Transverse colon (tissue), 4 donors: ENCODE measurements at places on chromosomes 16 and 17. TPM values are rescaled to one million over a fixed set of nuclear protein-coding genes. Genes with fewer than 3 reads are reported as not detected.
A peak's percentile ranks its signal among the peaks of the same experiment; 100 is the strongest.

- DNase-seq, result no peak
These were observed 11.6 kb upstream of the NTN1 start for GRCh38 chr17:9009737-9010136.

DNA sequence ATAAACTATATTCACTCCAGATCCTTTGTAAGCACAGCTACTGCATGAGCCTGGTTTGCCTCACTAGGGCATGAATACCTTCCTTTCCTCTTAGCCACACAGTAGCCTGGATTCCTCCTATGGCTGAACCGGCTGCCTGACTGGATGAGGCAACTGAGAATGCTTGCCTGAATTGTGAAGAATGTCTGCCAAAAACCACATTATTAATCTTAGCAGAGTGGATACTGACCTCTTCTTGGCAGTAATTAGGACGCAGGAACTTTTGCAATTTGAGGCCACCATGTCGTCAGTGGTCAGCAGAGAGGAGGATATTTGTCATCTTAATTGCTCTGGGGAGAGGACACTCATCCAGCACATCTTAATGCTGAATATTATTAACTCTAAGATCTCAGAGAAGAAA is 651.8 kb upstream of the GOT2 start:
- no peak for DNase-seq

GRCh38 chr17:82301916-82302567 is 15.4 kb downstream of the CD7 start:
- peak; percentile 47 for DNase-seq

- peak; percentile 72 for DNase-seq
These were observed 228.2 kb upstream of the GSE1 start for GRCh38 chr16:85384833-85385462.

DNA sequence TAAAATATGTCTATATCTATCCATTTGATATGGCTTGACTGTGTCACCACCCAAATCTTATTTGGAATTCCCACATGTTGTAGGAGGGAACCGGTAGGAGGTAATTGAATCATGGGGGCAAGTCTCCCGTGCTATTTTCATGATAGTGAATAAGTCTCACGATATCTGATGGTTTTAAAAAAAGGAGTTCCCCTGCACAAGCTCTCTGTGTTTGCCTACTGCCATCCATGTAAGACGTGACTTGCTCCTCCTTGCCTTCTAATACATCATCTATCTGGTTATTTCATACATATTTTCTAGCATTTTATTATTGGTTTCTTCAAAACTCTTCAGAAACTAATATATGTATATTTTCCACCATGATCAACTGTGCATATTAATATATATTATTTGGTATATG is 57.3 kb upstream of the AMZ2 start:
- no peak for DNase-seq

DNA sequence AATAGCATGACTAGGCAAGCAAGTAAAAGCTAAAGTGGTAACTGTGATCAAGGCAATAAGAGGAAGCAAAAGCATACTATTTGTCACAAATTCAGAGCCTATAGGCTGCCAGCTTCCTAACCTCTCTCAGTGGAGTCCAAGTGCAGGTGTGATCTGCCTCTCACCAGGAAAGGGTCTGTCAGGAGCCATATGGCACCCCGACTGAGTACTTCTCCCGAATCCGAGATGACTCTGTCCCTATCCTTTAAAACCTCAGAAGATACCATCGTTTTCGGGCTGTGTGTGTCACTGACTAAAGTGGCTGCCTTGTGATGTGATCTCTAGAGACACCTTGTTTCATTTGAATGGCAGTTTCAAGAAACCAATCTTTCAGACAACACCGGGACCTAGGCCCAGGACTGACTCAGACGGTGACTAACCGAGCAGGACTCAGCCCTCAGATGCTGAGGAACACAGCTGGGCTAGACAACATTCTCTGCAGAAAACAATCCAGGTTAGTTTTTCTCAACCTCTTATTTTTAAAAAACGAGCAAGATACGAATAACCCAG is 63.6 kb downstream of the SMG6 start:
- peak; percentile 60 for DNase-seq

- no peak for DNase-seq
These were observed 38.0 kb upstream of the CDH15 start for GRCh38 chr16:89133457-89134127.

DNA sequence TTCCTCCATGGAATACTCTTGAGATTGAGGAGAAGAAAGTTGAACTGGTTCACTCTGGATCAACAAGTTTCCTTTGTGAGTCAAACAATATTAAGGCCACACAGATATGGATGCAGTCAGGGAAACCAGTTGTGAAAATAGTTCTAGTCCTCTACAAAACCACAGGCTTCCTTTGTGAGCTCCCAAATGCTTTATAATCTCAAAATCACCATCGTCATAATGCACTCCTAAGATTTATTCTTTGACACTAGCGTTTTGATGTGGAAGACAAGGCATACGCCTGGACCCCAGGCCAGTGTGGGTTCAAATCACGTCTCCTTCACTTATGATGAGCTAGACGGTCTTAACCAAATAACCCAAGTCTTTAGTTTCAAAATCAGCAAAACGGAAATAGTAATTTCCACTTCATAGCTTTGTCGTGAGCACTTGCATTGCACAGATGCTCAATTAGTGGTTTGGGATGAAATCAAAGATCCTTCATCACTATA is 142.6 kb downstream of the STX8 start:
- DNase-seq, result no peak

DNA sequence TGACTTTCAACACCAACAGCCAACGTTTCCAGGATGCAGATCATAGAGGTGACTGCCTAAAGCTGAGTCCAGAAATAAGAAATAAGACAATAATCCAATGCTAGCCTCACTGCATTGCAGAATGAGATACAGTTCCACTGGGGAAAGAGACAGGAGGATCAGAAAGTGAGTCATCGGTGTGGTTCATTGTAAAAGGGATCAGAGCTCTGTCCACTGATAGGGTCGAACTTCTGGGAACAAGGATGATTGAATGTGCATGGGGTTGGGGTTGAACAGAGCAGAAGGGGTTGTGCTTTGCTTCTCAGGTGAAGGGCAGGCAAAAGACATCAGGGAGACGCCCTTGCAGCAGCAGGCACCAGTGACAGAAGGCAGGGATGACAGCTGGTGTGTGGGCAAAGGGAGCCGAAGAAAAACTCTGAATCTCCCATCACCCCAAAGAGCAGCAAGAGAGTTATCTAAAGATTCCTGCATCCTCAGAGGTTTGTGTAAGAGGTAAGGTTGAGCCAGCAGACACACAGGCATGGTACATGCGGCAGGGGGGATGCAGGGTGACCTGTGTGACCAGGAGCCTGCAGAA is 16.4 kb downstream of the CLEC10A start:
- DNase-seq, result no peak

- peak; percentile 51 for DNase-seq
These were observed 801 bp downstream of the VPS35 start for GRCh38 chr16:46688101-46688653.

DNA sequence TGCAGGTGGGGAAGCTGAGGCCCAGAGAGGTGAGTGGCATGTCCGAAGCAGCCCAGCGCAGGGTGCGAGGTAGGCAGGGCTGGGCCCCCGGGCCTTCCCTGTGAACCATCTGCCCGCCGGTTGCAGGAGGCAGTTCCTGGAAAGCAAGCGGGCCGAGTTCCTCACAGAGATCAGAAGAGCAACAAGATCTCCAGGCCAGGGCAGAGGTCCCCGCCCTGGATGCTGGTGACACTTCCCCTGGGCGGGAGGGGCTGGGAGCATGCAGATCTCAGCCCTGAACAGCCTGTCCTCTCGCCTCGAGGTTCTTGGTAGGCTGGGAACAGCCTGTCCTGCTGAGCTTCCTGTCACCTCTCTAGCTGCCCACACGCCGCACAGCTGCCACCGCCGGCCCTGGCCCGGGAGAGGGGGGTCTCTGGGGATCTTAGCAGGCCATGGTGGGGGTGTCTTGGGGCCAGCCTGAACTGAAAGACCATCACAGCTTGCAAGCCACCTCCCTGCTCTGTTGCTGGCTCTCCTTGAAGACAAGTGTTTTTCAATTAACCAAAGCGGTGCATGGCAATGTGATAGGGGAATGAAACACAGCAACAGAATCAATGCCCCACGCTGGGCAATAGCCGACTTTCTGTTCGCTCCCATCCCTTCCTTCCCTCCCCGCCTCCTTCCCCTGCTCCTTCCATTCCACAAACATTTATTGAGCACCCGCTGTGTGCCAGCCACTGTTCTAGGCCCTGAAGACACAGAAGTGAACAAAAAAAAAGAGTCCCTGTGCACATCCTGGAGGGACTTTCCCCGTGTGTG is 31.7 kb downstream of the SOCS1 start:
- DNase-seq, result peak; percentile 86

GRCh38 chr16:2147981-2148671 is at the start of gene RAB26:
RAB26 (plus strand) TSS chr16:2148625; CDS start chr16:2148784, 159 bp downstream.
- peak; percentile 91 for DNase-seq

DNA sequence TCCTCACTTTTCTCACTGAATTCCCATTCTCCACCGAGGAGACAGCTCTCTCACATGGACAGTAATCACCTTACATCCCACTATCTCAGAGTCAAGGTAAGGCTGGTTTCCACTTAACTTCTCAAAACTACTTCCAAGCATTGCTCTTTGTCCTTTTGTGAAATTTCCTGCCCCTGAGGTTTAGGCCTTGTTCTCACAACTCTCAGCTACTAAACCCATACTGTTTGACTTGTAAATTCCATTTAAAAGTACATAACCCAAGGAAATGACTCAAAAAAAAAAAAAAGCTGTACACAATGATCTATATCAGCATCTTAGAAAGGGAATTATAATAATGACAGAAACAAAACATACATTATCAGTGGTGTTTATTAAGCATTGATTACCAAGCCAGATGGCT is 8.8 kb downstream of the CDC27 start:
- DNase-seq, result no peak

DNA sequence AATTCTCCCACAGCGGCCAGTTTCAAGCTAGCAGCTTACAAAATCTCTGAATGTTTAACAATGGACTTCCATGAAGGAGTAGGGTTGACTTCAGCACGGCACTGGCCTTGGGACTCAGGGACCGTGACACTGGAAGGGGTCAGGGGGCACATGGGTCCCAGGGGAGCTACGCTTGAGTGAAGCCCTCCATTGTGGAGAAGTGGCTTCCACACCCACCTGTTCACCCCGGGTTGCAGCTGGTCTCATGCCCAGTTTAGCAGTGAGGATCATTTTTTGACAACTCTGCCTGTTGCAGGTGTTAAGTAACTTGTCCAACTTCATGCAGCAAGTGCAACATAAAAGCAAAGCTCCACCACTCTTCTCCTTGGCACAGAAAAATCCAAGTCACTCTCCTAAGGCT is 510.2 kb downstream of the CDH13 start:
- DNase-seq, result no peak

DNA sequence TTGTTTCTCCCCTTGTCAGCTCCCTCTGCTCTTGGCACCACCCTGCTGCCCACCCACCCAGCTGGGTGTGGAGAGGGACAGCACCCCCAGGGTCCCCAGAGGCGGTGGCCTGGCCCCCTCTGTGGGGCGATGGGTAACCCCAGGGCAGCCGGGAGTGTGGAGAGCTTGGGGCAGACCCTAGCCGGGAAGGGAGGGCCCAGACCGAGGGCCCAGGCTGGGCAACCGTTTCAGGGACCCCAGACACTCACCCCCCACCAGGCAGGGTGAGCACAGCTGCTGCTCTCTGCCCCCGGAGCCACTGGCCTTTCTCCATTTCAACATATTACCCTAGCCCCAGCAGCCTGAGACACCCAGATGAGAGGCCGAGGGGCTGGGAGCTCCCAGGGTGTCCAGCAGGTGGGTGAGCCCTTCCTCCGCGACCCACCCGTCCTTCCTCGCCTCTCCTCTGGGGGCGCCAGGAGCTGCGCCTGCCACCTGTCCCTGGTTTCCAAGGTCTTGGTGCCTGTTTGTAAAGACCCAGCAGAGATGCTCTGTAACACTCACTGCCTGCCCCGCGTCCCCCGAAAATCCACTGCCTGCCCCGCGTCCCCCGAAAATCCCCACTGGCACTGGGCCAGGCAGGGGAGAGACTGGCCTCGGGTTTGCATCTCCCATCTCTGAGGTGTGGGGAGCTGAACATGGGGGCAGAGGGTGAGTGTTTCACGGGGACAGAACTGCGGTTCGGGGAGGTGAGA is 45.4 kb downstream of the BAHCC1 start:
- no peak for DNase-seq

GRCh38 chr17:63931981-63932561 is at the start of gene CD79B:
CD79B (minus strand) TSS chr17:63932331; CDS start chr17:63932261, 70 bp downstream.
- DNase-seq, result peak; percentile 60

GRCh38 chr16:78130950-78131349 is 31.5 kb downstream of the WWOX start:
- no peak for DNase-seq

- peak; percentile 30 for DNase-seq
These were observed 647 bp downstream of the FBXL20 start for GRCh38 chr17:39400547-39401411.

DNA sequence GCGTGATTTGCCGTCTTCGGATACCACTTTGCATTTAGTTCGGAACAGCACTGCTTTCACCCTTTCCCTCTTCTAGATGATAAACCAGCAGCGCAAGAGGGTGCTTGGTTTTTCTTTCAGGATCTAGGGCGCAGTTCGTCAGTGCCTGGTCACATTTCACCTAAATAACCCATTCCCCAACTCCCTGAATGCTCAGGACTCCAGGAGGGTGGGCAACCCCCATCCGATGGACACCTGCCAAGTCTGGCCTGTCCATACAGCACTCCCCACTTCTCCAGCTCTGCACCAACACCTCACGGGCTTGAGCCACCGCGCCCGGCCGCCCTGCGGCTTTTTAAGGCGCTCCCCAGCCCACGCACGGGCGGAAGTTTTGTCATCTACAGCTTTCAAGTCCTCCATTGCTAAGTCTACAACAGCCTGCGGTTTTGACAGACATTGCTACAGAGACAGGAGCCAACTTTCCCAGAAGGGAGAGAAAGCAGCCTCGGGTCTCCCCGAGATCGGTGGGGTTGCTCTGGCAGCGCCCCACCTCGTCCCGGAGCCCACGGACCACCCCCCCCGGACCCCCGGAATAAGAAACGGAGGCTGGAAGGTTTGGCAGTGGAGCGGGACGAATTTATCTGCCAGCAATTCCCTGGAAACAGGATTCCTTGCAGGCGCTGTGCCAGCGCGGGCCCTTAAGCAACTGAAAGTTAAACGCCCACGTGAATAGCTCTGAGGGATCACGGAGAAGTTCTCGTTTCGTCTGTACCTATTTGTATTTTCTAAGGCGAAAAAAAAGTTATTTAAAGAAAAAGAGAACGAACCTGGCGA is 38.6 kb upstream of the SLFN13 start:
- peak; percentile 53 for DNase-seq

DNA sequence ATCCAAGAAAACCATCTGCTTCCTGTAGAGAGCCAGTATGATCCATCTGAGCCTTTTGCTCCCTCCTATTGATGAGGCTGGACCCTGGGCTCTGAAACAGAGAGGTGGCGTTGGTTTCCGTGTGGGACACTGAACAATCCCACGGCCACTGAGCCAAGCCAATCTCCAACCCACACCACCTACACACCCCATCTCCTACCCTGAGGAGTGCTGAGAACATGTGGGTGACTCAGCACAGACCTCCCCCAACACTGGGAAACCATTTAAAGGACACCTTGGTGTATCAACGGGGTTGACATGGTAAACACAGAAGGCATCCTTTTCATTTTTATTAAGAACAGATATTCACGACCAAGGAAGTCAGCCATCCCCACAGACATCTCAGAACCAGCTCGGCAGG is 332.1 kb downstream of the SLC39A11 start:
- no peak for DNase-seq

Gene ANKRD40CL
- 72.1 TPM for total RNA-seq

Gene PYY
- 52.1 TPM for total RNA-seq

Gene MYH1
- total RNA-seq, result not detected

Gene KRT32
- total RNA-seq, result not detected

Gene ZNF232
- 6.8 TPM for total RNA-seq

Gene NPW
- 0.41 TPM for total RNA-seq
